Prostate gland (tissue), 2 donors: ENCODE measurements at places on chromosomes 7 and 10.

- DNase-seq = no peak
Measured at GRCh38 chr7:55132890-55133551, 114.2 kb downstream of the EGFR start.

DNA sequence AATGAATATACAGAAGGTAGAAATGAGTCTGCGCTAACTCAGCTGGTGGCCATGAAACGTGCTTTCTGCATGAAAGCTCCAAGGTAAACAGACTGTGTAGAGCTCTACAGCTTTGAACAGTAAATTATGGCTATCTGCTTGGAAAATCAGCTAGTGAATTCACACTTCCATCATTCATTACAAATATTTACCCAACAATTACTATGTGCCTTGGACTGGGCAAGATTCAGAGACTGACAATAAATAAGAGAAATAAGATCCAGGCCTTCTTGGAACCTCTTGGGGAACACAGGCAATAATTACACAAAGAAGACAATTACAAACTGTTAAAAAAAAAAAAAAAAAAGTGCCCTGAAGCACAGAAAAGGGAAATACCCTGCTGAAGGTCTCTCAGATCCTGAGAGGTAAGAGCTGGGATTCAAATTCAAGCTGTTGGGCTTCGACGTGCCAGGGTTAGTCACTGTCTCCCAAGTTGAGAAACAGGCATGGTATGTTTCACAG lies 15.8 kb downstream of the TSPAN12 start:
- DNase-seq = peak; percentile 43

GRCh38 chr10:124606822-124607221 lies 137.4 kb downstream of the FAM53B start:
- DNase-seq = no peak

DNA sequence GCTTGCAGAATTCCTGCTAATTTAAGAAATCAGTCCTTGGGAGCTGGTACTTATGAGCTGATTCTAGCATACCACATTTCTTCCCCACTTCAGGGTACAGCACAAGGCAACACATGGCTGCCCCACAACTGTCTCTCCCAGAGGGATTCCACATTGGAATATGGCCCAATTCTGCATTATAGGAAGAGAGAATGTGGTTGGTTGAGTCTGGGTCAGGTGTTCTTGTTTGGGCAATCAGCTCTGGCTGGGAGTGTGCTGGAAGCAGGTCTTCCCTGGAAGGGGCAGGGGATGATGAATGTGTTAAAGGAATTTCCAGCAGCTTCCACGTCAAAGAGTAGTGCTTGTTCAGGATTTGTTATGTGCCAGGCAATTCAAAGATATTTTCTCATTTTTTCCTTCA lies 95.7 kb downstream of the BUB3 start:
- DNase-seq = no peak

DNA sequence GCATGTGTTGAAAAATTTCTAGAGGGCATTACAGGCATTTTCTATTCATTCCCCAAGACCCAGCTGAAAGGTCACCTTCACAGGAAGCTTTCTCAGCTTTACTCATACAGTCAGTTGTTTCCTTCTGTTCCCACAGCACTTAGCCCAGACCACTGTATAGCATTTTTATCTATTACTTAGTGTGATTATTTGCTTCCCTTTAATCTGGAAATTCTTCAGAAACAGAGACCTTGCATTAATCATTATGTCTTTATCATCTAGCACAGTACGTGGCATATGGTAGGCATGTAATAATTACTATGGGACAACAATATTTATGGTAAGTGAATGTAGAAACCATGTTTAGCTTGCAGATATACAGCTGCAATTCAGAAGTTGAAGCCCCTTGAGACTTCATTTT lies 38.2 kb upstream of the CDK6 start:
- no peak for DNase-seq

GRCh38 chr10:70693619-70694335 lies 21.5 kb downstream of the ADAMTS14 start:
- no peak for DNase-seq
